ENCODE measurements at places on chromosomes 6 and 20. TPM values are rescaled to one million over a fixed set of nuclear protein-coding genes. Genes with fewer than 3 reads are reported as not detected.

GRCh38 chr6:2951728-2952127, 19.6 kb downstream of the SERPINB6 start:
- H3K4me3 ChIP-seq, result no peak overlapping the region
- H3K36me3 ChIP-seq, result peaks cover 31% of the 10 kb centered on the region
- peaks cover 21% of the 10 kb centered on the region for H3K4me1 ChIP-seq
- no peak for DNase-seq

HAO1 gene
- total RNA-seq, result not detected

- H3K4me3 ChIP-seq, result no peak overlapping the region
- H3K27ac ChIP-seq, result no peak overlapping the region
- DNase-seq, result no peak
- H3K36me3 ChIP-seq, result no peaks in the 10 kb centered on the region
Measured at GRCh38 chr6:110823146-110823545, 7.9 kb upstream of the CDK19 start.

DNA sequence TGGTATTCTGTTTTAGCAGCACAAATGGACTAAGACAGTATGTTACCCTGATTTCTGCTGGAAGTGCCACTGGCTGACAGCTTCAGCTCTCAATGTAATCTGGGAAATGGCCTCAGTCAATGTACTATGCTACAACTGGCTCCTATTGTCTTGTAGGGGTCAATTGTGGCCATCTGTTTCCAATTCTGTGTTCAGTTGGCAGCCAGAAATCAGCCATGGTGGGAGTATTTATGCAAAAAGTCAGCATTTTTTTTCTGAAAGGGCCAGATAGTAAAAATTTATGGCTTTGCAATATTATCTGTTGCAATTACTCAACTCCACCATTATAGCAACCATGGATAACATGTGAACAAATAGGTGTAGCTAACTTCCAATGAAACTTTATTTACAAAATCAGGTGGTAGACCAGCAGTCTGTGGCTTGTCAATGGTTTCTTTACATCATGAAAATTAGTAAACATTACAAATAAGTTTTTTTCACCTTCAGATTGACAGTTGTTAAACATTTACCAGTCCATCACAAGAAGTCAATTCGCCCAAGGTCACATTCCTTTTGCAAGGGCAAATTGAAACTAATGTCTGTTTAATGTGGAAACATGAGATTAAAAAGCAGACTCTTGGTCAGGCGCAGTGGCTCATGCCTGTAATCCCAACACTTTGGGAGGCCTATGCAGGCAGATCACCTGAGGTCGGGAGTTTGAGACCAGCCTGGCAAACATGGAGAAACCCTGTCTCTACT, 58.3 kb upstream of the TSHZ2 start:
- H3K4me3 ChIP-seq, result no peak overlapping the region
- H3K36me3 ChIP-seq, result no peaks in the 10 kb centered on the region
- no peaks in the 10 kb centered on the region for H3K27me3 ChIP-seq
- DNase-seq, result no peak

BMP6 gene
- total RNA-seq, result 0.39 TPM

- peaks cover 10% of the 10 kb centered on the region for H3K27me3 ChIP-seq
- H3K4me1 ChIP-seq, result peaks cover 6% of the 10 kb centered on the region
- H3K4me3 ChIP-seq, result no peak overlapping the region
- no peak for DNase-seq
- no peak overlapping the region for H3K27ac ChIP-seq
Measured at GRCh38 chr6:14520029-14520428, 402.5 kb downstream of the CD83 start.

- H3K4me3 ChIP-seq, result peak overlapping the region; percentile 94
- H3K27ac ChIP-seq, result peak overlapping the region; percentile 91
- H3K36me3 ChIP-seq, result peaks cover 5% of the 10 kb centered on the region
Measured at GRCh38 chr20:34301587-34302311, 1.4 kb downstream of the AHCY start.

MYLK2 gene
- total RNA-seq, result 0.13 TPM

C2 gene
- total RNA-seq, result 0.24 TPM

GPR31 gene
- total RNA-seq, result not detected

DNA sequence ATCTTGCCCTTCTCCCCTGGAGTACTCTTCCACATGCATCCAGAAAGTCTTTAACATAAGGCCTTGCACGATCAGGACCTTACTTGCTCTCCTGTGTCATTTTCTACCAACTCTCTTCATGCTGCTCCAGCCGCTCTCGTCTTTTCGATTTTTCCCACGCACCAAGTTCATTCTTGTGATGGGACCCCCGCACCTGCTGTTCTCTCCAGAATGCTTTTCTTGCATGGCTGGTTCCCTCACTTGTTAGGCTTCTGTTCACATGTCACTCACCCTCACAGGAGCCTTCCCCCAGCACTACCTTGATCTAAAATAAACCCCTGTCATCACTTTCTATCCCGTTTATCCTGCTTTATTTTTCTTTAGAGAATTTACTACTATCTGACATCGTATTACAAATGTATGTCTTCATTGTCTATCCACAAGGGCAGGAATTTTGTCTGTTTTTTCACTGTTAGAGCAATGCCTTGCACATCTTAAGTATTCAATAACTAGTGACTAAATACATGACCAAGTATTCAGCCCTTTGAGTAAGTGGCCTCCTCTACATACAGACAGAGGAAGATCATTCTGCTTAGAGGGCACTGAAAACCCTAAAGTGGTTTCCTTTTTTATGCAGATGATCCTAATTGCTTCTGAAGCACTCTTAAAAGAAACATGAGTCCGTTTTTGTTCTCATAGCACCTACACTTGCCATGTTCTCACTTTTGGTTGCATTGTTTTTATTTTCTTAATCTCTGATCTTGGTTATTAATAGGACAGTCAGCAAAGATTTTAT, 166.9 kb downstream of the SLC16A10 start:
- no peak for DNase-seq
- 0 out of 2 replicates have a peak, but pooled peaks cover 1% of the 10 kb centered on the region for H3K27me3 ChIP-seq
- H3K36me3 ChIP-seq, result no peaks in the 10 kb centered on the region
- H3K27ac ChIP-seq, result no peak overlapping the region

DNA sequence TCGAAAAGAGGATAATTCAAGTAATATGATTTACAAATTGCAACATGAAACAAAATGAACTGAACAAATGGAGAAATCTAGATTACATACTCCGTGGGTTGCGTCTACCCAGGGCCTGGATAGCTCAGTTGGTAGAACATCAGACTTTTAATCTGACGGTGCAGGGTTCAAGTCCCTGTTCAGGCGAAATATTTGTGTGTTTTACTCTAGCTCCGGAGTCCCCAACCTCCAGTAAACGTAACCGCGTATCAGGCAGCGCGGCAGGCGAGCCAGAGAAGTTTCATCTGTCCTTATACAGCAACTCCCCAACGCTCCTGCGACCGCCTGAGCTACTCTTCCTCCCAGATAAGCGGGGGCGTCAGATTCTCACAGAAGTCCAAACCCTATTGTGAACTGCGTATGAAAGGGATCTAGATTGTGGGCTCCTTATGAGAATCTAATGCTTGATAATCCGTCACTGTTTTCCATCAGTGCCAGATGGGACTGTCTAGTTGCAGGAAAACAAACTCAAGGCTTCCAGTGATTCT, 176.1 kb downstream of the TRIM27 start:
- no peak overlapping the region for H3K27ac ChIP-seq
- H3K4me1 ChIP-seq, result peaks cover 17% of the 10 kb centered on the region
- H3K27me3 ChIP-seq, result peaks cover 21% of the 10 kb centered on the region
- peak; percentile 80 for DNase-seq
- peak overlapping the region; percentile 57 for H3K4me3 ChIP-seq
- H3K36me3 ChIP-seq, result no peaks in the 10 kb centered on the region

- no peaks in the 10 kb centered on the region for H3K4me1 ChIP-seq
- no peak overlapping the region for H3K4me3 ChIP-seq
- H3K36me3 ChIP-seq, result peaks cover 24% of the 10 kb centered on the region
Measured at GRCh38 chr6:108482559-108482958, 78.2 kb upstream of the FOXO3 start.

GRCh38 chr6:152821525-152821924, 70.9 kb downstream of the VIP start:
- 0 out of 2 replicates have a peak, but pooled peaks cover 4% of the 10 kb centered on the region for H3K4me1 ChIP-seq
- DNase-seq, result no peak
- H3K4me3 ChIP-seq, result no peak overlapping the region

GRCh38 chr6:132811276-132811675, 3.1 kb upstream of the RPS12 start:
- no peak overlapping the region for H3K4me3 ChIP-seq
- H3K27ac ChIP-seq, result no peak overlapping the region
- peaks cover 27% of the 10 kb centered on the region for H3K4me1 ChIP-seq

DNA sequence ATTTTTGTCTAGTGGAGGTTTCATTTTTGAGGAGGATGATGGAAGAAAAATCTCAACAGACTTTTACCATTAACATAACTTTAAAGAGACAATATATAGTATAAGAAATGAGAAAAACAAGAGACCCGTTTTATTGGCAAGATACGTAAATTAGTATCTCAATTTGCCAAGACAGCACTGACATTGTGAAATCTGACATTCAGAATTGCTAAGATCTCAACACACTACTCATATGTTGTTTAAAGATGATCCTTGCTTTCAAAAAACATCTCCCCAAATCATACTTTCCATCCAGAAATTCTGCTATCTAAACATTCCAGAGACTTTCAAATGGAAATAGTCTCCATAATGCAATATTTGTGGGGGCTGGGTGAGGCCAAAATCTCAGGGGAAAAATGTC, 220.9 kb upstream of the CEP162 start:
- DNase-seq, result no peak
- peaks cover 2% of the 10 kb centered on the region for H3K27me3 ChIP-seq
- H3K4me3 ChIP-seq, result no peak overlapping the region

Measured in HFFc6 (cell line).